ENCODE measurements at places on chromosomes 3 and 15.

DNA sequence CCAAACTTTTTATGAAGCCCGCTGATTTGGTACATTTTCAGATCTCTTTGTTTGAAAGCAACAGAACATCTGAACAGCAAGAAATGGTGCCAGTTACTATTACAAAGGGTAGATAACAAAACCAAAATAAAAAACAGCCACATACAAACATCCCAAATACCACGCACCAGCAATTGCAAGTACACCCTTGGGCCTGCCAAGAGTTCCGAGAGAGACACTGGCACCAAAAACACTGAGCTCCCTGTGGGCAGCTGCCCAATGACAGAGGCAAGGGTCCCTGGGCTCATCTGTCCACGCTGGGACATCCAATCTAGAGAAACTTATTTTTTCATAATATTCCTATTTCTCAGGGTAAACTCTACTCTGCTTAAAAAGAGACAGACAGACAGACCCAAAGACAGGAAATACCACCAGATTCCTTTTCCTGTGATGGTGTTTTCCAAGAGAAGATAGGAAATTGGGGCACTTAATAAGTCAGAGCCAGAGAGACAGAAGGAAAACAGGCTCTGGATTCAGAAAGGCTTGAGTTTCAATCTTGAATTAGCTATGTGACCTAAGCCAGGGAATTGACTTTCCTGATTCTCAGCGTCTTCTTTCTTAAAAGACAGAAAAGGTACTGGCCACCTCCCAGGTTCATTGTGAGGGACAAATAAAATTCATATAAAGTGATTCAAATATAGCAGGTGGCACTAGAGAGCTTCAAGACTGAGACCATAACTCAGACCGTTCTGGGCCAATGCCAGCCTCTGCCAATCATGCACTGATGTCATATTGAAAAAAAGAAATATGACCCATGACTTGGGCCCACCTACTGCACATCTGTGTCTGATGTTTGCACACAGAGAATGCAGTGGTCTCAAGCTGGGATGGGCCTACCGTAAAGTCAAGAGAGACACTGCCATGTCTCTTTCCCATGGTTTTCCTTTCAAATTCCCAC lies 61.3 kb downstream of the FOXP1 start:
- no peak for DNase-seq

GRCh38 chr15:81331600-81331999 lies 7.7 kb upstream of the STARD5 start:
- DNase-seq = no peak

DNA sequence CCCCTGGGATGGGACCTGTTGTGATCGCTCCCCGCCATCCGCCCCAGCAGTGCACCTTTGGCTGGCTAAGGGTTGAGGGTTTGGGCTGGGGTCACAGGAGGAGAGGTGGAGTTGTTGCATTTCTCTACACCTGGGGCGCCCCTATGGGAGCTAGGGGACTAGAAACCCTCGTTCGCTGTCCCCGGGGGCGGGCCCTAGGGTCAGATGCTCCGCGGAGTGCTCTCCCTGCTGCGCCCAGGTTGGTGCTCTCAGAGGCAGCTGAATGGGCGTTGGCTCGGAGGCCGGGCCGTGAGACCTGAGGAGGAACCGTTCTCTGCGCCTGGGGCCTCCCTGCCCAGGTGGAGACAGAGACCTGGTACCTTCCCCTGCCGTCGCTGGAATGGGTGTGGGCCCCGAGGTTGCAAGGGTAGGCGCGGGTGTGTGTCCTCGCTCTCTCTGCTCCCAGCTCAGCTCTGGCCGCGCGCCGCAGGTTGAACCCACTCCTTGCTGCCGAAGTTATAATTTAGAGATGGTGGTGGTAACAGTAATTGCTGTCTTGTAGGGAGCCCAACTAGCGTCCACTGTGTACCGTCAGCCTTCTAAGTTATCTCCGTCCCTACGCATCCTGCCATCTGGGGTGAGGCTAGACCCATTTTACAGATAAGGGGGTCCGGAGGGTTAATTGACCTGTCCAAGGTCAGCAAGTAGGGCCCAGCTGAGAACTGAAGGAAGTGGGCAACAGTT lies 965 bp downstream of the FLNB start:
- no peak for DNase-seq

DNA sequence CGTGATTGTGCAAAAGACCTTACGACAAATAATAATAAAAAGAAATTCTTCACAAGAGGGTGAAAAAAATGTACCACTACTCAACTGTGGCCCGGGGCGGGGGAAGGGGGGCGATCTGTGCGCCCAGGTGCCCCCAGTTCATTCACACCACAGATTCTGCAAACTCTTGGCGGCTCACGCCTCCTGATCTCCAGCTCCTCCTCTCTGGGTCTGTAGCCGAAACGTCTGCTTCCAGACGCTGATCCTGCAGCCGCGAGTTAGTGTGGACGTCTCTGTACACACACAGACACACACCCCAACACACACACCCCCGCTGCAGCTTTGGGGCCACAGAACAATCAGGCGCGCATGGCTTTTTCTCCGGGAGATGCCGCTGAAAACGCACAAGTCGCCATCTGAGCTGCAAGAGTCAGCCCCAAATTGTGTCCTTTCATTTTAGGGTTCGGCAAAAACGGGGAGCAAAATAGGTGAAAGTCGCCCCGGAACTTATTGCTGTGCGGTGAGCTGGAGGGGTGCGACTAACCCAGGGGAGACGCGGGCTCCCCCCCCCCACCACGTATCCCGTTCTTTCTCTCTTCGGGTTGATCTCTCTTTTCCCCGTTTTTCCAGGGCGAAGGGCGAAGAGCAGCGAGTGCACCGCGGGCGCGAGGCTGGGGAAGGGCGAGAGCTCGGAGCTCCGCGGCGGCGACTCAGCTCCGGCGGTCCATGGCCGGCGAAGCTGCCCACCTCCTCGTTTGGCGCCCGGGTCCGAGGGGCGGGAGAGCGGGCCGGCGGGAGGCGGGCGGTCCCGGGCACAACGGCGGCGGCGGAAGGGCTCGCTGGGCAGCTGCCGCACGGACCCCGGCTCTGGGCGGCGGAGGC lies 505 bp upstream of the WNT5A start:
- DNase-seq = peak; percentile 70

Data from Daoy (cell line).